Stimulated activated CD8-positive, alpha-beta memory T cell treated with anti-CD3 and anti-CD28 coated beads, Interleukin-15, amount 100 ng/mL, for 4 hours (primary cell): ENCODE measurements at places on chromosomes 4 and X.

GRCh38 chr4:110668463-110669235 lies 45.8 kb upstream of the PITX2 start:
- DNase-seq, result no peak

- no peak for DNase-seq
Observed at GRCh38 chrX:108224727-108225621, 133.4 kb downstream of the ATG4A start.

DNA sequence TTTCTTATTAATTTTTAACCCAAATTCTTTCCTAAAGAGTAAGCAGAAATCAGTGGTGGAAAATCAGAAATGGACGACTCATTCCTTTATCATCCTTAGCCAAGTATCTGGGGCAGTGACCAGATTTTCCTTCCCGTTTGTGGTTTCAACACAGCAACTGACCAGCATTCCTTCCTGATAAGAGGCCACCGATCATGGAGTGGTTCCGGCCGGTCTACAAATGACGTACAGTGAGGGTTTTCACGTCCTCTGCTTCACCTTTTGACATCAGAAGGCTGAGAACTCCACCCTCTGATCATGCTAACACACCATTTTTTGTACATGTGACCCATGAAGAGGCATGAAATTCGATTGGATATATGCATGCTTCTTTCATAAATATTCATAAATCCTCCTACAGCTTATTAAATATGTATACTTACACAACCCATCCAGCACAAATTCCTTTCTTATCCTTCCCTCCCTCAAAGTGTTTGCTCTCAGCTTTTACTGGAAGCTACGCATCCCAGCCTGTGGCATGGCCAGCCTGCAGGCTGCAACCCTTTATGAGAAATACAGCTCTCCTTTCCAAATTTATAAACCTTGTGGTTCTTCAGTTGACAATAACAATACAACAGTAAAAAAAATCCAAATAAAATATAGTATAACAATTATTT lies 173.0 kb upstream of the CASK start:
- no peak for DNase-seq

GRCh38 chr4:103496800-103497199 lies 223.0 kb downstream of the TACR3 start:
- DNase-seq, result no peak

DNA sequence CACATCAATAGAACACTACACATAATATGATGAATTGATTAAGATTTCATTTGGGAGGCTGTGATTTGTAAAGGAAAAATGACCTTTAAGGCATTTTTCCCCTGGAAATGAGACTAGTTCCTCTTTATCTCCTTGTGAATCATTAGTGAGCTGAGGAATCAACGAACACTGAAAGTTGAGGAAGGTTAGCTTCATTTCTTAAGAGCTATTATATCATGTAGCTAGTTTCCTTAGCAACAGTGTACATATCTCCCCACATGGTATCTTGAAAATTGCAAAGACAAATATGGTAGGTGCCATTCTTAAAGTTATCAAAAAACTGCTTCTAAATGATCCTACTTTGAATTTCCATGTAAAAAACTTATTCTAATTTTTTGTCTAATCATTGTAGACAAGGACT lies 127.5 kb upstream of the NRK start:
- no peak for DNase-seq
